ENCODE measurements at places on chromosomes 2 and 18.

- no peak for DNase-seq
These were observed 105.7 kb upstream of the SMIM21 start for GRCh38 chr18:75533209-75533608.

GRCh38 chr2:225086915-225087314 lies 44.6 kb upstream of the DOCK10 start:
- DNase-seq: no peak

- no peak for DNase-seq
These were observed 161.7 kb downstream of the SP3 start for GRCh38 chr2:173803449-173803848.

- DNase-seq: no peak
These were observed 242.2 kb upstream of the LRRTM1 start for GRCh38 chr2:80546766-80547165.

DNA sequence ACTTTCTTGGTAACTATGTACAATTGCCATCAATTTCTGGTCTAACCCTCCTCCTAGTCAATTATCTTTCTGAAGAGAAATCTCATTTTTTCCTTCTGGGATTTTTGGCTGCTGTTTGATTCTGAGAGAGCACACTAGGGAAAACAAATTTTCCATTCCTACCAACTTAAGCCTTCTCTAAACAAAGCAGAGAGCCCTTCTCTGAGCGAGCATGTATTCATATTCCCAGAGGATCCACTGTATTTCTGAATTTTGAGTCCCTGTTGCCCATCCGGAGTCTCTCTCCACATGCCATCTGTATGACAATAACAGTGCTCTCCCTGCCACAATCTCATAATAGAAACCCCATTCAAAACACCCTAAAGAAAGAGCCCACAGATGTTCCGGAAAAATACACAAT lies 78.5 kb downstream of the MAIP1 start:
- DNase-seq: no peak

GRCh38 chr2:127584516-127585033 lies 49.1 kb downstream of the MYO7B start:
- DNase-seq: no peak

- no peak for DNase-seq
These were observed 105.5 kb downstream of the IRS1 start for GRCh38 chr2:226694149-226694548.

GRCh38 chr2:21382701-21383520 lies 259.1 kb downstream of the TDRD15 start:
- no peak for DNase-seq

GRCh38 chr2:197037863-197038398 lies 111.4 kb upstream of the PGAP1 start:
- DNase-seq: no peak

DNA sequence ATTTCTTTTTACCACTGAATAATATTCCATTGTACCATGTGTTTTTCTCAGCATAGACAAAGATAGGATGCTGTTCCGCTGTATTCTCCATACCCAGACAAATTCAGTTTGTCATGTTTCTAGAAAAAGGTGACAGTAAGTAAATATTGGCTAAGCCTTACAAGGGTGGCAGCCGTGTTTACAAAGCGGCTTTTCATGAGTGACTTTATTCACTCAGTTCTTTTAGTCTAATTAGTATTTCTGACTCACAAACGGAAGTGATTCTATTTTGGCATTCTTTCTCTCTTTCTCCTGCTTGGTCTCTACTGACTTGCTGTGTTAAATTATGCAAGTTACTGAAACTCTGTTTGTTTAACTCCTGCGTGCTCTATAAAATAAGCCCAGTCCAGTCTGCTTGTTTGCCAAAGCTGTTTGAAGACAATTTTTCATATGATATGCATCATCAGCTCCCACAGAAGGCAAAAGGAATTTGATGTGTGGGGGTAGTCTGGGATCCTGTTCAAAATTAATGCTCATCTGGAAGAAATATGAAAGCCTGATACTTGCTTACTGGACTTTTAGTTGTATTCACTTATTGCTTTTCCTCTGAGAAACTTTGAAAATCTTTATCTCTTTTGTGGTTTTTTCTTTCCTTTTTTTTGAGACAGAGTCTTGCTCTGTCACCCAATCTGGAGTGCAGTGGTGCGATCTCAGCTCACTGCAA lies 2.3 kb upstream of the PLEKHH2 start:
- no peak for DNase-seq

DNA sequence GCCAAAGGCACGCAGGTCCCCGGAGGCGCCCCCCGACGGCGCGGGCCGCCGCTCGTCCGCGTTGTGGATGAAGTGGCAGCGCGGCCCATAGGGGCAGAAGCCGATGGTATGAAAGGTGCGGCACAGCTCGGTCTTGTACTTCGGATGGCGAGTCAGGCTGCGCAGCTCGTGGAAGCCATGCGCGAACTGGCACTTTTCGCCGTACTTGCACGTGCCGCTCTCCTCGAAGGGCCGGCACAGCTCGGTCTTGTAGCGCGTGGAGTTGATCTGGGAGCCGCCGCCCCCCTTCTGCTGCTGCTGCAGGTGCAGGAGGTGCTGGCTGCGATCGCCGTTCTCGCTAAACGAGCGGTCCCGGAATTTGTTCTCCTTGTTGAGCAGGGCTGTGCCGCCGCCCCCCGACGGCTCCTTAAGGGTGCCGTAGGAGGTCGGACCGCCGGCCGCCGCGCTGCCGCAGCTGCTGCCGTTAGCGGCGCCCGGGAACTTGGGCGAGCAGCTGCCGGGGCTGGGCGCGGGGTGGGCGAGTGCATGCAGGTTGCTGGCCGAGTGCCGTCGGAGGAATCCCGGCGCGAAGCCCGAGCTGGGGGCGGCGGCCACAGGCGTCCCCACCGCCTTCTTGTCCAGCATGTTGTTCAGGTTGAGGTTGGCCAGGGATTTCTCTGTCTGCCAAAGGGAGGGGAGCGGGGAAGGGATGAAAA lies 1.2 kb downstream of the ZFP36L2 start:
- DNase-seq: peak; percentile 50

GRCh38 chr2:224312741-224313140 lies 89.2 kb downstream of the FAM124B start:
- DNase-seq: no peak

DNA sequence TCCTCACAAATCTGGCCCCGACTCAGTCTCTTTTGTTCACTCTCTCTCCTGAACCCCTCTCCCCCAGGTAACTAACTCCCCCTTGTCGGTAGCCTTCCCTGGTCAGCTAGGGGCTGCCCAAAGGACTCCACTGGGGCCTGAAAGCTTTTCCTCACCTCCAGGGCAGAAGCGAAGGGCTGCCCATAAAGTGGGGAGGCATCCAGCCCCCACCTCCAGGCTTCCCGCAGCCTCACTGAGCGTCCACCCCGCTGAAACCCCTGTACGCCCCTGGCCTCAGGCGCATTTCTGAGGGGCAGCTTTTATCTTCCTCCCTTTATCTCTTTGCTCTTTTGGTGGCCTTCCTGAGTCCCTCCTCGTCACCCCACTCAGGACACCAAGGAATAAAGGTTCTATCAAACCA lies 249.3 kb downstream of the CYP26B1 start:
- no peak for DNase-seq

DNA sequence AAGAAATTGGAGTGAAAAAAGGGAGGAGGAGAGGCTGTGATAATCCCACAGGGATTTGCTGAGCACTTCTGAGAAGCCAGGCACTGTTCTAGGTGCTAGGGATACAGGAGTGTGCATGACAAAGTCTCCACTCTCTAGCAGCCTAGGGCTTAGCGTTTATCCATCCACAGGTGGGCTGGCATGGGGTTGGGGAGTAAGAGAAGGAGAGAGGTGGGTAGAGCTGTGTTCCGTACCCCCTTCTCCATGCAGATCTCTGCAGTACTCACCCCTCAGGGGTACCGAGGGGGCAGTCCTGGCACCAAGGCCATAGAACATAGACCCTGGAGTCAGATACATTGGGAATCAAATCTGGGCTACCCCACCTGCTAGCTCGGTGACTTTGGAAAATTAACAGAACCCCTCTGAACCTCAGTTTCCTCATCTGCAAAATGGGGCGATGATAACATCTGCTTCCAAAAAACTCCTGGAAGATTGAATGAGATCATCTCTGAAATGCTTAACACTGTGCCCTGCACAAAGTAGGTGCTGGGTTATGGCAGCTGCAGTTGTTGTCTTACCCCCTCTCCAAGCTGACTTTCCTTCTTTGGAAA lies 18.6 kb downstream of the FOSL2 start:
- DNase-seq: no peak

GRCh38 chr2:165691615-165692014 lies 102.4 kb downstream of the GALNT3 start:
- DNase-seq: no peak

DNA sequence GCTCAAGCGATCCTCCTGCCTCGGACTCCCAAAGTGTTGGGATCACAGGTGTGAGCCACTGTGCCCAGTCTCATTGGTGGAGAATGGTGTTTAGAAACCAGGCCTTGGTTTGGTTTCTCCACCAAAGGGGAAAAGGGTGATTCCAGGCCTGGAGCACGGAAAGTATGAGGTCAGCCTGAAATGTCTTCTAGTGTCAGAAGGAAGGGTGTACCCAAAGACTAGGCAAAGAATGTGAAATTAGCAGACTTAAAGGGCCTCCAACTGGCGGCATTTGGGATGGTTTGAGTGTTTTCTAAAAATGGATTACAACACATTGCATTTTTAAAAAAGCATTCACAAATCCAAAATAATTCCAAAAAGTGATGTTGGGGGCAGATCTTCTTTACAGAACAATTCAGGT lies 139.6 kb downstream of the SH3BP4 start:
- no peak for DNase-seq

- DNase-seq: no peak
These were observed 676.4 kb upstream of the CHAC2 start for GRCh38 chr2:53091183-53091582.

GRCh38 chr2:241777686-241778627 lies 1.3 kb downstream of the GAL3ST2 start:
- no peak for DNase-seq

GRCh38 chr18:21894619-21895367 lies 154.2 kb downstream of the MIB1 start:
- no peak for DNase-seq

GRCh38 chr2:215874418-215874817 lies 138.9 kb downstream of the MREG start:
- DNase-seq: no peak

GRCh38 chr2:187877391-187877790 lies 323.2 kb upstream of the TFPI start:
- no peak for DNase-seq

DNA sequence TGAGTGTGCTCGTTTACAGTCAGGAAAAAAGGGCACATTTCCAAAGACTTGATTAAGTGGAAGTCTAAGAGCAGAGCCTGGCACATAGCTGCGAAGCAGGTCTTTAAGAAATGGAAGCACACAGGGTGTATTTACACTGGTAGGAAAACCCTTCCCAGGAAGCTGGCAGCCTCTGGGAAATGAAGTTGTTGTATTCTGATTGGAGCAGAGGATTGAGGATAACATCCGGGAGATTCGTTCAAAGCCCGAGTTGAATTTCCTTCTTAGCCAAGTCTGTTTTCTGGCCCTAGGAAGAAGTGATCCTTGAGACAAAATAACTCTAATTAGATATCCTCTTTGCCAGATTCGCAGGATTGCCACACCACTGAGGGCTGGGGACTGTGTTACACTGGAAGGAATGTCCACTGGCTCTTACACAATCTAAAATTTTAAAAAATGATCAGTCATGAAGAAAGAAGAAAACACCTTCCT lies 75.9 kb downstream of the ITGB1BP1 start:
- DNase-seq: no peak

DNA sequence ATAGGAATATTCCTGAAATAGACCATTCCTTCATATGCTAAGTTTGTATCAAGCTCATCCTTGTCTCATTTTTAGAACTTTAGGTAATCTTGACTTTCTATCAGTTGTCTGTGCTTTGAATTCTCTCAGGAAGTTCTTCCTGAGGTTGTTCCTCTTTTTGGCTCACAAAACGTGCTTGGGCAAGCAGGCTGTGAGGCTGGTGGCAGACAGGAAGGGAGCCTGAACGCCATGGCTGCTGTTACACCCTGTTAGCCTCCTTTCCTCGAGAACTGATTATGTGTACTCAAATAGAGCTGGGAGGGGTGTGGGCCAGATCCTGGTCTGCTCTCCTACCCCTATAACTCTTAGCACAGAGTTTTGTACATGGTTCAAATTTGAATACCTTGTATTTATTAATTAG lies 136.4 kb upstream of the CELF4 start:
- DNase-seq: no peak

- DNase-seq: no peak
These were observed 87.3 kb downstream of the ANTXR1 start for GRCh38 chr2:69100220-69100723.

Measured in stimulated activated CD8-positive, alpha-beta memory T cell treated with anti-CD3 and anti-CD28 coated beads, Interleukin-4, amount 100 ng/mL, for 1 hour (primary cell).